ENCODE measurements at places on chromosomes 4 and X.

DNA sequence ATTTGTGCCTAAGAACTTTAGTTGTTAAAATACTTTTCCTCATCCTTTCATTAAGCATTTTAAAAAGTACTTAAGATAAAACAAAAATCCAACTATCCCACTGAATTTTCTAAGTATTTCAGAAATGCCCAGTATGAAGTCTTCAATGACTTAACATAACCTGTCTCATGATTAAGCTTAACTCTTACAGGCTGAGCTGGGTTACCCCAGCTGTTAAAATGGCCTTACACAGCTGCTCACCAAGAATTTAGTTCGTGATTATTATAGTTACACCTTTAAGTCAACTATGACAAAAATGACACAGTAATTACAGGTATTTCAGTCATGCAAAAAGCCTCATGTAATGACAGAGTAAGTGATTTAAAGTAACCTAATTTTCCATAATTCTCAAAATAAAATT lies 145.7 kb downstream of the FBXW7 start:
- DNase-seq, result no peak

DNA sequence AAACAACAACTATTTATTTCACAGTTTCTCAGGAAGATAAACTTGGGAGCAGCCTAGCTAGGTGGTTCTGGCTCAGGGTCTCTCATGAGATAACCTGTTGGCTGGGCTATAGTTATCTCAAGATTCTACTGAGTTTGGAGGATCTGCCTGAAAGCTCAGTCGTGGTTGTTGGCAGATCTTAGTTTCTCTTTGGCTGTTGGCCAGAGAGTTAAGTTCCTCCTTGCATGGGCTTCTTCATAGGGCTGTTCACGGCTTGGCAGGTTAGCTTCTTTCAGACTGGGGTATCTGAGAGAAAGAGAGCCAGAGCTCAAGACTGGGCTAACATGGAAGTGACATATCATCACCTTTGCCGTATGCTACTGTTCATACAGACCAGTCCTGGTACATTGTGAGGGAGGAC lies 28.7 kb downstream of the SEC24B start:
- no peak for DNase-seq

DNA sequence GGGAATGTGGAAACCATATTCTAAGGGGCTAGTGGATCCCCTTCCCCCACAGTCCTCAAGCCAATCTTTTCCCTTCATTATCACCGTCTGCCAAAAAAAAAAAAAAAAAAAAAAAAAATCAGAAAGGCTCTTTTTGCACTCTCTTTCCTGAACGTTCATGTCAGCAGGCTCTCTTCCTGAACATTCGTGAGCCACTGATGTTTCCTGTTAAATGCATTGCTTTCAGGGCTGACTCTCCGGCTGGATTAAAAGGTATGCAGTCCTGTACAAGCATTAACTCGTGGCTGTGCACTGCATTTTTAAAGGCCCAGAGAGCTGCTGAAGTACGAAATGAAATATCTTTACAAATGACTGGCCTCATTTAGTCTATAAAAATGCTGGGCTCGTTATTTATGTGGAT lies 34.0 kb upstream of the TSPAN5 start:
- DNase-seq, result no peak

GRCh38 chr4:3115637-3116270 lies 41.3 kb downstream of the HTT start:
- DNase-seq, result no peak

DNA sequence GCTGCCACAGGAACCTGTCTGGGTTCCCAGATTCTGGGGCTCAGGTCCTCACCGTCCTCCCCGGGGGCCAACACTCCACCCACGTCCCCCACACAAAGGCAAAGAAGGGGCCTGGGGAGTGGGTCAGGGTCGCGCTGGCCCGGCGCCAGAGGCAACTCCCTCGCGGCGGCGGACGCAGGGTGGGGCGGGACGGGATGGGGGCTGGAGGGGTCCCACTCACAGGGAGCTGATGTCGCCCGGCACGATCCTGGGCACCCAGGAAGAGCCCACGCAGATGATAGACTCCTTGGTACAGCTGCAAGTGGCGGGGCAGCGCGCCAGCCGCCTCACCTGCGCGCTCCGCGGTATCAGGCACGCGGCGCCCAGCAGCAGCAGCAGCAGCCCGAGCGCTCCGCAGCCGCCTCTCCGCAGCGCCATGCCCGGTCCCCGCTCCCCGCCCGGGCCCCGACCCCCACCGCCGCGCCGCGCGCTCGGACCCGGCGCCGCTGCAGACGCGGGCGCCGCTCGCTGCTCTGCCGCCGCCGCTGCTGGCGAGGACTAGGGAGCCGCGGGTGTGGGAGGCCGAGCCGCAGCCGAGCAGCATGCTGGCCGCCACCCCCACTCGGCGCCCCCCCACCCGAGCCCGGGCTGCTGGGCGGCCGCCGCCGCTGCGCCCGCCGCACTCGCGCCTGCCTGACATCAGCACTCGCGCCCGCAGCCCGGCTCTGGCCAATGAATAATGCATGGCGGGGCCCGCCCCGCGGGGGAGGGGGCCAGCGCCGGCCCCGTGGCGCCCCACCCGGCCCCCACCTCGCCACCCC lies at the start of gene LGI2:
LGI2 (minus strand) TSS at position 670 of the 800 bp plus-strand sequence; CDS start at position 417, 253 bp downstream.
- peak; percentile 61 for DNase-seq

DNA sequence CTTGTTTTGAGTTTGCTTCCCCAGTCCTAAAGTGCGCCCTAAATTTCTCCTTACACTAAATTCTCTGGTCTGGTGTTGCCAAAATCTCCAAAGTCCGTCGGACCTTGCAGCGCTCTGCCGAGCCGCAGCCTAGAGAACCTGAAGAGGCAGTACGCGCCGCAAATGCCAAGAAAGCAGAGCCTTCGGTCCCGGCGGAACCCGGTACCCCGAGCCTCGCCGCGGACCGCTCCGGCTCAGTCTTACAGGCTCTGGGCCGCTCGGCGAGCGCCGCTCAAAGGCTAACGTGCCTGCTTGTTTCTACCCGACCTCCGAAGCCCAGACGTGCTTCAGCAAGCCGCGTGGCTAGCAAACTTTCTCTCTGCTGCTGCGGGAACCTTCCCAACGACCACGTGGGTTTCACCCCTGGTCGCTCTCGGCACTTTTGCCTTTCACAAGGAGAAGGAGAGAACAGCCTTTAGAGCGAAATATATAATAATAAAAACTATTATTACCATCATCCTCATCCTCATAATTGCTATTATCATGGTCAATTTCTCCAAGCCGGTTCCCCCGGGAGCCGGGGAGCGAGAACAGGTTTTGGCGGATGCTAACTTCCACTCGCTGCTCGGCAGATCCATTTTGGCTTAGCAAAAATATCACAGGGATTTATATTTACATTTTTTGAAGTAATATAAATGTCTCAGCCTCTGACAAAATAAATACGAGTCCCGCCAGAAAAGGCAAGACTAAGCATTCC lies 2.2 kb upstream of the HTR2C start:
- DNase-seq, result no peak

DNA sequence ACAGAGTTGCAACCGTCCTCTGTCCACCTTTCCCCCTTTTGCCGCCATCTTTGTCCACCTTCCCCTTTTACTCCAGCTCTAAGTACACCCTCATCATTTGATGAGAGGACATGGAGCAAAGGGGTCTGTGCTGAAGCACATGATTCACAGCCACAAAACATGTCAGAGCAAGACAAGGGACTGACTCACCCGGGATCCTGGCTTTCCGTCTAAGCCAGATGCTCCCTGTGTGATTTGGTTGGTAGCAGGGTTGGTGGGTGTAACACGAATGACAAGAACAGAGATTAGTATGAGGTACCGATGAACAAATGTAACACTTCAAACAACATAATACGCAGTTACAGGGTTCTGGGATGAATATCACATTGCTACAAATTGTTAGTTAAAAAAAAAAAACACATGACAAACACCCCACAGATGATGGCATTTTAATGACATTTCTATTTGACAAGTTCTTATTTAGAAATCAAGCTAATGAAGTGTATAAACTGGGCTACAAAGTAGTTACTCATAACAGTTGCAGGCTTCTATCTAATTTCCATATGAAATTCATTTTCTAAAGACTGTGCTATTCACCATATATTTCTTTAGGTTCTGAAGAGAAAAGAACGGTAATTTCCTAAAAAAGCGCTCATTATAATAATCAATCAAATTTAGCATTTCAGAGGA lies 71.4 kb upstream of the ETNPPL start:
- DNase-seq, result peak; percentile 55

DNA sequence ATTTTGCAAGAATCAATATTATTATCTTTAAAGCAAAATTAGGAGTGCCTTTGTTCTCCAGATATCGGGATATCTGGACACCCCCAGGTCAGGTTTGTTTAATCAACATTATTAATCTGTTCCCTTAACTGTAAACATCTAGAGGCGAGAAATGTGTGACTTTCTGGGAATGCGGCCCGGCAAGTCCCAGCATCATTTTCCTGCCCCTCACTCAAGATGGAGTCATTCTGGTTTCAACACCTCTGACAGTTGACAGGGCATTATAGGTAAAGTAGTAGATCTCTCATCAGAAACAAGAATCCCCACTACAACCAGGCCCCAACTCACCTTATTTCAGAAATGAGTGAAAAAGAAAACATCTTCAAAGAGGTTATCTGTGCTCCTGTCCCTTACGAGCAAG lies 331.6 kb upstream of the ZFP42 start:
- no peak for DNase-seq

DNA sequence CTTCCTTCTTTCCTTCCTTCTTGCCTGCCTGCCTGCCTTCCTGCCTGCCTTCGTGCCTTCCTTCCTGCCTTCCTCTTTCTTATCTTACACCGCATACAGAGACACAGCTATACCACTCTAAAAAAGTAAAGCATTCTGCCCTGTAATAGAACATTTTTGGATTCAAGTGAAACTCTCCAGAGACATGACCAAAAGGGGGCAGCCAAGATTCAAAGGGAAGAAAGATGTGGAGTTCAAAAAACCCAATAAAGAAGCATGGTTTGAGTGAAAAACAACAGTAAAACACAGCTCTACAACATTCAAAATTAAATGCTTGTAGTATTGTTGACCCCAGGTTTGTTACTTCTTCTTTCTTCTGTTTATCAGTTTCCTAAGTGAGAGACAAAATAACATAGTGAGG lies 914.9 kb upstream of the PCDH7 start:
- no peak for DNase-seq

DNA sequence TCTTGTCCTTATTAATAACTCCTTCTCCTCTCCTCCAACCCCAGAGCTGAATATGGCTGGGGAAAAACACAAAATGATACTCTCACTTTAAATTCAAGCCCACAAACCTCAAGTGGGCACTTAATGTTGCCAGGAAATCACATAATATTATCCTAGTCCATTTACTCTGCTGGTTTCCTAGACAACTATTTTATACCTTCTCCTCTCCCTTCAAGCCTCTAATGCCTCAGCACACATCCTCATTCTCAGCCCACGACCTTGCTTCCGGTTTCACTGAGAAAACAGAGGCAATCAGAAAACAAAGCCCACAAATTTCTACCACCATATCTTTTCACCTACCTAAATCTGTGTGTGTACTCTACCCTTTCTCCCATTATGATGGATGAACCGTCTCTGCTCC lies 12.1 kb upstream of the CLCN5 start:
- no peak for DNase-seq

DNA sequence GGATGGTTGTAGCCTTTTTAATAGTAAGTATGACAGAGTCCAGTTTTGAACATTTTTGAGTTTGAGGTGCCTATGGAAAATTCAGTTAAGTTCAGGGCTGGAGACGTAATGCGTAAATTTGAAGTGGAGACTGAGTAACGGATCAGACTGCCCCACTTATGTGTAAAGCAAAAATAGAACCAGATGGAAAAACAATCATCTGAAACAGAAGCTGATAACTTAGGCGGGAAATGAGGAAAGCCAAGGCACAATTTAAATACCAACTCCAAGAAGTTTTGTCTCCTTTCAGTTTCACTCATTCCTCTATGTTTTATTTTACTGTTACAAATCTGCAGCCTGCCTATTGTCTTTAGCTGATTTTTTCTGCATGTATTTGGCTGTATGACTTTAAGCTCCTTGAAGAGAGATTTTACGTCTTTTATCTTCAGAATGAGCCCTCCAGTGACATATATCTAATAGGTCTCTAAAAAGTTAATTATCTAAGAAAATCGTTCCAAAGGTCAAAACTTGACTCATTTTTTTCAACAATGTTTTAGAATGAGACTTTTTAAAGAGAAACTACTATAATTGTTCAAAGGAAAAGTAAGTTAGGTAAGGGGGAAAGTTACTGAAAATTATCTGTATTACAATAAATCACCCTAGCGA lies 1.1 kb downstream of the SGCB start:
- DNase-seq, result no peak

GRCh38 chr4:122831515-122832196 lies 5.0 kb downstream of the FGF2 start:
- DNase-seq, result no peak

- no peak for DNase-seq
Observed at GRCh38 chrX:118156254-118156952, 39.8 kb upstream of the KLHL13 start.

GRCh38 chr4:106245176-106245575 lies 70.8 kb downstream of the TBCK start:
- no peak for DNase-seq

DNA sequence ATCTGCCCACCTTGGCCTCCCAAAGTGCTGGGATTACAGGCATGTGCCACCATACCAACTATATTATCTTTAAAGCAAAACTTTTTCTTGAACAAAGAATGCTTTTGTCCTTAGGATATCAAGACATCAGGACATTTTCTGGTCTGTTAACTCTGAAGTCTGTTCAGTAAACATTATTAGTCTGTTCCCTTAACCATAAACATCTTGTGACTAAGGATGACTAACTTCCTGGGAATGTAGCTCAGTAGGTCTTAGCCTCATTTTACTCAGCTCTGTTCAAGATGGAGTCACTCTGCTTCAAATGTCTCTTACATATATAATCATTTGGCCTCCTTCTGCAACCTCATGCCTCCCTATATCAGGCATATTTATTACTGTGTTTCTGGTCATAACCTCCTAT lies 122.9 kb downstream of the UBE2NL start:
- DNase-seq, result peak; percentile 1

DNA sequence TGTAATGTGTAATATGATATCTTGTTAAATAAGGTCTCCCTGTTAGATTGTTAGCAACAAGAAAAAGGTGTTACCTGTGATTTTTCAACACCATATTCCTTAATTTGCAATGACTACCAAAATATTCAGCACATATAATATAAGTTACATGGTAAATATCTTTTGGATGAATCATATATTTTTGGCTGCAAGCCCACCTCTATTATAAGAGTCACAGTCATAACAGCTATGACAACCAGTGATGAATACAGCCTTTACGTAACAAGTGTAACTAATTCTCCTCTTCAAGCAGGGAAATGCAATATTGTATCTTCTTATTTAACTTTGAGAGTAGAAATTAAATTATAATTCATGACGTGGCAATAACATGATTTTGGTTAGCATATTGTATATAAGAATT lies 187.0 kb downstream of the NLGN4X start:
- no peak for DNase-seq

GRCh38 chr4:9835430-9835829 lies 54.0 kb downstream of the DRD5 start:
- no peak for DNase-seq

DNA sequence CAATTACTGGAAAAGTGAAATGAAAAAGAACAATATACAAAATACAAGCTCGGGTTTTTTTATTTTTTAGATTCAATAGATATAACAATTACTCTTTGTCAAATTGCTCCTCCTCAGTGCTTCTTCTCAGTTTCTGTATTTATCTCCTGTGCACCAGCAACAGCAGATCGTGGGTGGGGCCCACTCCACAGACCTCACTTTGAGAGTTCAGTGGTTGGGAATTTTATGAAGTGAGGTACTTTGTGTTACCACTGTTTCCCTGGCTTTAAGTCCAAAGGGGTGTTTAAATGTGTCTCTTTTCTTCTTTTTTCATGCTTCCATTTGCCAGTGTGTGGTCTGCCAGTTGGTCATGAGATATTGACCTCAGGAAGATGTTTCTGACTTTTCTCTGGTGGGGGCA lies 54.4 kb downstream of the KIT start:
- no peak for DNase-seq

Data from urothelium cell line (cell line).